ENCODE measurements at places on chromosomes 6 and 20.

DNA sequence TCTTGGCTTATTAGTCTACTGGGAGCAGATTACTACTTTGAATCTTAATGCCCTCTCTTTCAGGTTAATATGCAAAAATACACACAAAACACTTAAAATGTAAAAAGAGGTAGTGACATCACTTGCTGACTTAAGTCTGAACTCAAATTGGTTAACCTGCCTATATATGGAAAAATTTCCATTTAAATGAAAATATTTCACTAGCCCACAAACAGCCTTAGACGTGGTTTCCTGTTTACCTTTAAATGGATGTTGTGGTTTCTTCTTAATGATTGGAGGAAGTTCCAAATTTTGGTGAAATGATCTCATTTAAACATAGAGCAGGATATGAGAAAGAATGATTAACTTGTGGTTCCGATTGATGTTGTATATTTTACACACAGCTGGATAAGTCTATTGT, 553.7 kb downstream of the CD109 start:
- DNase-seq = no peak

- DNase-seq = no peak
Observed at GRCh38 chr20:57059055-57059596, 207.3 kb downstream of the BMP7 start.

GRCh38 chr6:89410231-89410761, 1.8 kb downstream of the RRAGD start:
- no peak for DNase-seq

GRCh38 chr6:80348263-80348662, 241.8 kb downstream of the BCKDHB start:
- DNase-seq = no peak

DNA sequence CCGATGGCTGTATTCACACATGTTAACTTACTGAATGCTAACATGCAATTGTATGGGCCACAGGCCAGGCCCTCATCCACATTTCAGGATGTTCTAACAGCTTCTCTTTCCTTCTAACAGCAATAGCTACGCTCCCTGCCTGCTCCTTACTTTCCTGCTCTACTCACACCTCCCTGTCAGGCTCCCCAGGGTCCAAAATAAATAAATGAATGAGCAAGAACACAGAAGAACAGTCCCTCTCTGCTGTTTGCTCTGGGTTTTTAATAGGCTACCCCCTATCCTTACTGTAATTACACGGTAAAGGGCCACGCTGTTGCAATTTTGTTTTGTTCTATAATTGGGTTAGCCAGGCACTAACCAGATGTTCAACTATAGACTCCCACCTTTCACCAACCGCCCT, 135.6 kb downstream of the GMDS start:
- no peak for DNase-seq

DNA sequence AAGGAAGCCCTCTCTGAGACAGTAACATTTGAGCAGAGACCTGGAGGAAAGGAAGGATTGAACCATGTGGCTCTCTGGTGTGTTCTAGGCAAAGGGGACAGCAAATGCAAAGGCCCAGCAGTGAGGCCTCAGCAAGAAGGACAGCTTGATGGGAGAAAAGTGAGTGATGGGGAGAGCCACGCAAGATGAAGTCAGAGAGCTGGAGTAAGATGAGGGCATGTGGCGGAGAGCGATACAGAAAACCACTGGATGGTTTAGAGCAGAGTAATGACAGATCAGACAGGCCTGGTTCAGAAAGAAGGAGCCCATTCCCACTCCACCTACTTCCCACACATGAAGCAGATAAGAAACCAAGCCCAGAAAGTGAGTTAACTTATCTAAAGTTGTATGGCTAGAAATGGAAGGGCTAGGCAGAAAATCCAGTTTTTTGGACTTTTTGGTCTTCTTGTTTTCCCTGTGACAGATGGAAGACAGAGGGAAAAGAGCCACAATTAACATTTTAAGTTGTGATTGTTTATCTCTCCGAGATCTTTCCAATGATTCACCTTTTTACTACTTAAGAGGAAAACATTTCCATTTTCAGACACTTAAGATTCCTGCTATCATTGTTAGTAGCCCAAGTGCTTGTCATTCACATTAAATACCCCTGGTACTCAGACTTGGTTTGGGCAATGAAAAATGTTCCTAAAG, 723 bp upstream of the SNPH start:
- no peak for DNase-seq

- DNase-seq = no peak
Observed at GRCh38 chr20:23666698-23667097, 22.1 kb downstream of the CST4 start.

GRCh38 chr20:32391003-32391402, 32.9 kb downstream of the ASXL1 start:
- no peak for DNase-seq

DNA sequence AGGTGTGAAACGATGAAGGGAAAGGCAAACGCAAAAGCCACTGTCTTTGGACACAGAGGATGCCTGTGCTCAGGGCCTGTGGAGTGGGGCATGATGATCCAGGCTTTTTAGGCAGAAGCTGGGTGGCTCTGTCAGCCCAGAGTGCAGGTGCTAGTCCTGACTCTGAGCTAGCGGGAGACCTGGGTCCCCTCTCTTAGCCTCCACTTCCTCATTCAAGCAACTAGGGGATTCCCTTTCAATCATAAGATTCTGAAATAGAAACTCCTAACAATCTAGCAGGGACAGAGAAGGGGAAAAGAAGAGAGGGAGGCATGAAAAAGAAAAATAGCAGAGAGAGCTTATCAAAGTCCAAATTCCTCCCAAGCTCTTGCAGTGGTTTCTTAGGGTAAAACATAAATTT, 7.6 kb upstream of the HIVEP2 start:
- DNase-seq = no peak

GRCh38 chr20:51526106-51526470, 16.4 kb downstream of the NFATC2 start:
- DNase-seq = no peak

DNA sequence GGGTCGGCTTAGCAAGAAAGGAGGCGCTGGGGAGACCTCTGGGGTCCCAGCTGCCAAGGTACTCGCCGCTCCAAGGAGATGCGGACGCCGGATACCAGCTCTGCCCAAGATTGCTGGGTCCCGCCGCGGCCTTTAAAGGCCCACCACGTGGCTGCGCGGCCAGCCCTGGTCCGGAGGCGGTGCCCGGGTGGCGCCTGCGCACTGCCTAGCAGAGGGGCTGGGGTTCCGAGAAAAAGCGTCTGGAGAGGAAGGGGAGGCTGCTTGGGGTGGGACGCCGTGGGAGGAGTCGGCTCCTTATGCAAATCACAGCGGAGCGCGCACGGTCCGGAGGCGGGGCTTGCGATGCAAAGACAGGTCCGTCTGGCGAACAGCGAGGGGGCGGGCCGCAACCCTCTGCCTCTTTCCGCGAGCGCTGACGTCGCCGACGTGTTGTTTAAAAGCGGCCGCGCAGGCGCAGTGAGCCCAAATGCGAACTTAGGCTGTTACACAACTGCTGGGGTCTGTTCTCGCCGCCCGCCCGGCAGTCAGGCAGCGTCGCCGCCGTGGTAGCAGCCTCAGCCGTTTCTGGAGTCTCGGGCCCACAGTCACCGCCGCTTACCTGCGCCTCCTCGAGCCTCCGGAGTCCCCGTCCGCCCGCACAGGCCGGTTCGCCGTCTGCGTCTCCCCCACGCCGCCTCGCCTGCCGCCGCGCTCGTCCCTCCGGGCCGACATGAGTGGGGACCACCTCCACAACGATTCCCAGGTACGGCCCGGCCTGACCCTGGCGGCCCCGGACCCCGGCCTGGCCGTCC, at the start of gene TOP1:
TOP1 (plus strand) TSS at position 464 of the 791 bp plus-strand sequence; CDS start at position 710, 246 bp downstream.
- DNase-seq = peak; percentile 98

DNA sequence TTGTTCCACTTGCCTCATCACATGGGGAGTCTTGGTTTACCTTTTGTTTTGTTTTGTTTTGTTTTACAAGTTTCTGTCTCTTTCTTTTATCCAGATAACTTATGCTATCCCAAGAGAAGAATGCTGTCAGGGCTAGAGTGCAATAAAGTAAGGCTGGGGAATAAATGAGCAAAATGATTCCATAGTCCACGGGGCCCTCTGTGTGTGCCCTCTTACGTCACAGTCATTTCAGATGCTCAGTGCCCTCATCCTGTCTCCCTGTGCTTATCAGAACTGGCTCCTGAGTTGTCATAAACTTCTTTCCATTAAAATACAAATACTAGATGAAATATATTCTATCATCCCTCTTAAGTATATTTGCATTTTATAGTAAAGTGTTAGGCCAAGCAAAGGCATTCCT, 30.8 kb upstream of the ENPP1 start:
- no peak for DNase-seq

- no peak for DNase-seq
Observed at GRCh38 chr6:474453-475185, 83.1 kb downstream of the IRF4 start.

DNA sequence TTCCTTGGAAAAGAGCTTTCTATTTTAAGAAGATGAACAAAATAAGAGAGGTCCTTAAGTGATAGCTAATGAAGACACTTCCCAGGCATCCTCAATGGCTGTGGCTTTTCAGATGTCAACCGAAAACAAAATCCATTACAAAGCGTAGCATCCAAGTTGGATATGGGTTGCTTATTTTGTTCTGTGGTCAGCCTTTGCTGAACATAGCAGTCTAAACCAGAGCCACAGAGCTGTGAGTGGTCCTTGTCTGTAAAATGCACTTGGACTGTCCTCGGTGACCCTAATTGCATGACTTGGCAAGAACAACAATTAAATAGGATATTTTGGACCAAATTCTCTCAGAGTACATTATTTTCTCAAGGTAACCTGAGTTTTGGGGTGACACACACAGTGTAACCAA, 10.4 kb upstream of the BFSP1 start:
- no peak for DNase-seq

DNA sequence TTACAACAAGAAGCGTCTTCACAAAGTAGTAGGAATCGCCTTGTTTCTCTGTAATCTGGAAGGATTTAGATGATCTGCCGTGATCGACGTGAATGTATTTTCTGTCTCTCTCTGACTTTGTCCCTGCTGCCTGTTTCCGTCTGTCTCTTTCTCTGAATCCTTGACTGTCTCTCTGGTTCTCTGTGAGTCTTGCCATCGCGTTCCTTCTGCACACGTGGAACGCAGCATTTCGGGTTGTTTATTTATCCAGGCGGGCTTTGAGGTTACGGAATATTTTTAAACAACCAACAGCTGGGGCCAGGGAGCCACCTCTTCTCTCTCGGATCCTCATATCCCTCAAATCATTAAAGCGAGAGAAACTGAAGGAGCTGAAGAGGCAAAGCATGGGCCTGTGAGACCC, 215.9 kb downstream of the ZDHHC14 start:
- DNase-seq = no peak

DNA sequence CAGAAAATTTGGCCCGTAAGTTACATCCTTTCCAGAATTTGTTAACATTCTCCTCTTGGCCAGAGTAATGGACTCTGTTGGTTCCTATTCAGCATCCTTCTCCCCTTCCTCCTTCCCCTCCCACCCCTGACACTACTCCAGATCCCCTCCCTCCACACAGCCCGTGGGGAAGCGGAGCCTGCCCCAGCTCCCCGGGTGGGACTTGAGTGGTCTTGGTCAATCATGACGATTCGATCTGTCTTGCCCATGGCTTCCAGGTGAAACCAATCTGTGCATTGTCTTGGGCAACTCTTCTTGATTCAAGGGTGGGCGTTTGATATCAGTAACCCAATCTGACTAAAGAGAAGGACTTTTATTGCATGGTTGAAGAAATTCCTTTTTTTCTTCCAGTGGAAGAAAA, 143.9 kb downstream of the ANKRD60 start:
- no peak for DNase-seq
